Naive thymus-derived CD8-positive, alpha-beta T cell (primary cell): ENCODE measurements at places on chromosomes 6 and 20. TPM values are rescaled to one million over a fixed set of nuclear protein-coding genes. Genes with fewer than 3 reads are reported as not detected.

GRCh38 chr20:5046656-5047339, 45.5 kb upstream of the SLC23A2 start:
- no peak overlapping the region for H3K4me3 ChIP-seq
- no peak for DNase-seq
- H3K27ac ChIP-seq = no peak overlapping the region
- H3K36me3 ChIP-seq = no peaks in the 10 kb centered on the region
- H3K4me1 ChIP-seq = no peaks in the 10 kb centered on the region

The ENPP4 gene
- 11.4 TPM for total RNA-seq

The DEFB132 gene
- not detected for total RNA-seq

GRCh38 chr20:50921803-50922501, 9.3 kb downstream of the ADNP start:
- H3K4me1 ChIP-seq = peaks cover 28% of the 10 kb centered on the region
- peak overlapping the region; percentile 75 for H3K27ac ChIP-seq

The SLC32A1 gene
- total RNA-seq = not detected

DNA sequence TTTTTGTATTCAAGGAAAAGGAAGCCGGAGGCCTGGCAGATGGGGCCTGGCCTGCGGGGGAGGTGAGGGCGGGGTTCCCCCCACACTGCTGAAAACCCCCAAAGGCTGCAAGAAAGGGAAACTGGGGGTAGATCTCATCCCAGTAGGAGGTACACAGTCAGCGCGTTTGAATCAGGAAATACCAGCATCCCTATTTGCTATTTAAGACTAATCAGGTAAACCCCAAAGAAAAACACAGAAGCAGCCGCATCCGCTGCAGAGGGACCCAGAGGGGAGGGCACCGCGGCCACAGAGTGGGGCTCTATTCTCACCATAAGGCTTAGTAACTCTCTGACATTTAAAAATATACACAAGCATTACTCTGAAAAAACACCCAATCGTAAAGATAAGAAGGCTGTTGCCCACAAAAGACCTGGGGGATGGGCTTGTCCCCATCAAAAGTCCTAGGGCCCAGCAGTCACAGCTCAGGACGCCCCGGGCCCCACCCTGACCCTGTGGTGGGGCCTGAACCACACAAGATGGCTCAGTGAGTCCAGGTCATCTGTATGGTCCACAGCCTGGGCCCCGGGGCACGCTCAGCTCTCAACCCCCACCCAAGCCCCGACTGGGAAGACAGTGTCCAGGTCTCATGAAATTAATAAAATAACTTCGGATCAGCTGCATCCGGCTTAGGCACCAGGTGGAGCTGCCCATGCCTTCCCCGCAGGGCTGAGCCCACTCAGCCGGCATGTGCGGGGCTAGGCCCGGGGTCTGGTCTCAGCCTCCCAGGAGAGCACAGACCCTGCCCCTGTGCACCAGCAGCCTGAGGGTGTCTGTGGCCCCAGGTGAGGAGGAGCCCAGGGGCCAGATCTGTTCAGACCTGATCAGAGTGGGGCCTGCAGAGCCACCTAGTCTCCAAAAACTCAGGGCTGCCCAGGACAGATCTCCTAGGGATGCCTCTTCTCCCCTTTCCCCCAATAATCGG, 31.0 kb downstream of the KCNQ2 start:
- peak; percentile 51 for DNase-seq
- no peaks in the 10 kb centered on the region for H3K27me3 ChIP-seq
- no peaks in the 10 kb centered on the region for H3K36me3 ChIP-seq
- H3K4me3 ChIP-seq = peak overlapping the region; percentile 47
- H3K27ac ChIP-seq = peak overlapping the region; percentile 71

DNA sequence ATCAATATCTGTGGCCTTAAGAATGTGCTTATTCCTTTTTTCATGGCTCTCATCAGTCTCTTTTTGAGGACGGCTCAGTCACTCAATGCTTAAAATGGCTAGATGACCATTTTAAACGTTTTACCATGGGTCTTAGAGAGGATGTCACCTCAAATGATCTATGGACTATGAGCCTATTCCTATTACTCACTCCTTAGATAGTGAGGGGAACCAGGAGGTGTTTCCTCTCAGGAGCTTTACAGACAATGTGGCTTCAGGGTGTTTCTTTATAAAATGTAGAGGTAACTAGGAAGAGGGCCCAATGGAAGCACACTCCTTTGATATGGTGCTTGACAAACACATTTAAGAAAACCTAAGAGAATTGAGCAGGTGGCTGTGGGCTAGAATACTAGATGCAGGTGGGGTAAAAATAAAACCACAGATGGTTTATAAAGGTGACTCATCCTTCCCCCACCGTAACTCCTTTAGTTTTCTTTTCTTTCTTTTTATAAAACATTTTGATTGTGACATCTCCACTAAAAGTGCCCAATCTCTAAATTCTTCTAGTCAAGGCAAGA, 1.5 kb upstream of the TMEM200A start:
- no peak for DNase-seq
- H3K27ac ChIP-seq = no peak overlapping the region
- H3K36me3 ChIP-seq = no peaks in the 10 kb centered on the region
- peaks cover 14% of the 10 kb centered on the region for H3K27me3 ChIP-seq

DNA sequence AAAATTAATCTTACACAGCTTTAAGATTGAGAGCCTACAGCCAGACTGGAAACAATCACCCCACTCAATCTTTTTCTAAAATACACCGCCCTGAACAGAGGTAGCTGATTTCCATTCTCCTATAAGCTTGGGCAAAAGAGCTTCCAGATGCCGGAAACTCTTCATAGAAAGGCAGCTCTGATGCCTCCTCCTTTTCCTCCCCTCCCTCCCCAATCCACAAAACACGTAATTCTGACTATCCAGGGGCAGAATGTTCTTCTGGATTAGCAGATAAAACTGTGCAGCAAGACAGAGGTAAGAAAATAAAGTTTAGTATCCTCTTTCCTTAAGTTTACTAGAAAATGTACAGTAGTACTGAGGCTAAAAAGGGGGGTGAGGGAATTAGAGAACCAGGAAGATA, 15.8 kb downstream of the ADNP start:
- no peak for DNase-seq
- no peaks in the 10 kb centered on the region for H3K36me3 ChIP-seq
- peak overlapping the region; percentile 62 for H3K27ac ChIP-seq
- no peaks in the 10 kb centered on the region for H3K27me3 ChIP-seq
- H3K4me3 ChIP-seq = peak overlapping the region; percentile 11

The TNNC2 gene
- total RNA-seq = not detected

GRCh38 chr6:166461821-166462460, 79.2 kb upstream of the MPC1 start:
- H3K4me3 ChIP-seq = no peak overlapping the region
- no peaks in the 10 kb centered on the region for H3K4me1 ChIP-seq
- H3K27ac ChIP-seq = no peak overlapping the region
- no peaks in the 10 kb centered on the region for H3K27me3 ChIP-seq

DNA sequence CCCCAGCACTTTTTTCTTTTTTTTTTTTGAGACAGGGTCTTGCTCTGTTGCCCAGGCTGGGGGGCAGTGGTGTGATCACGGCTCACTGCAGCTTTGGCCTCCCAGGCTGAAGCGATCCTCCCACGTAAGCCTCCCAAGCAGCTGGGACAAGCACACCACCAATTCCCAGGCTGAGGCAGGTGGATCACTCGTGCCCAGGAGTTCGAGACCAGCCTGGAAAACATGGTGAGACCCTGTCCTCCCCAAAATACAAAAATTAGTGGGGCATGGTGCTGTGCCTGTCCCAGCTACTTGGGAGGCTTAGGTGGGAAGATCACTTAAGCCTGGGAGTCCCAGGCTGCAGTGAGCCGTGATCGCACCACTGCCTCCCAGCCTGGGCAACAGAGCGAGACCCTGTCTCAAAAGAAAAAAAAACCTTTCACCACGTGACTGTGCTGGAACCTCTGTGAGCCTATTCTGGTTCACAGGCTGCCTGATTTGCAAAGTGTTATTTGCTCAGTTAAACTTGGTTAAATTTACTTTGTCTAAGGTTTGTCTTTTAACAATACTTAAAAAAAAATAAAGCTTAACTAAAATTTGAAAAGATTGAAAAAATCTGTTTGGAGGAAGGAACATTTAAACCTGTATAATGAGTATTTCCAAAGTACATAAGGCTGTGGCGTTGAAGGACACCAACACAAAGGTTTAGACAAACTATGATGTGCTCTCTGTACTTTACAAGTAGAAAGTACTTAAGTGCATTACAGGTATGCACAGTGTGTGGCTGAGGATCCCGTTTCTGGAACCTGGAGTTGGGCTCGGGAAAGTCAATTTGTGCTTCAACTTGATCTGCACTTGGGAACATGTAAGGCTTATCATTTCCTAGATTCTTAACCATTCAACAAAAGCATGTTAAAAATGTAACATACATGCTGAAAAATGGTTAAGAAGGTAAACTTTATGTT, 55.0 kb downstream of the PPP1R3G start:
- H3K27me3 ChIP-seq = no peaks in the 10 kb centered on the region
- H3K36me3 ChIP-seq = no peaks in the 10 kb centered on the region
- DNase-seq = no peak
- H3K27ac ChIP-seq = no peak overlapping the region
- H3K4me3 ChIP-seq = no peak overlapping the region
- H3K4me1 ChIP-seq = peaks cover 24% of the 10 kb centered on the region

The REM1 gene
- not detected for total RNA-seq

- H3K36me3 ChIP-seq = no peaks in the 10 kb centered on the region
- no peaks in the 10 kb centered on the region for H3K27me3 ChIP-seq
- peak overlapping the region; percentile 5 for H3K4me3 ChIP-seq
- H3K27ac ChIP-seq = no peak overlapping the region
- peaks cover 16% of the 10 kb centered on the region for H3K4me1 ChIP-seq
Observed at GRCh38 chr20:19540392-19540791, 217.7 kb upstream of the RIN2 start.

GRCh38 chr6:10695086-10695657, 400 bp downstream of the PAK1IP1 start:
- peak overlapping the region; percentile 100 for H3K27ac ChIP-seq
- no peaks in the 10 kb centered on the region for H3K27me3 ChIP-seq
- peak overlapping the region; percentile 98 for H3K4me3 ChIP-seq
- no peaks in the 10 kb centered on the region for H3K36me3 ChIP-seq
- no peak for DNase-seq
- H3K4me1 ChIP-seq = peaks cover 52% of the 10 kb centered on the region

GRCh38 chr6:139355777-139356445, 18.5 kb downstream of the CITED2 start:
- H3K27me3 ChIP-seq = no peaks in the 10 kb centered on the region
- no peak overlapping the region for H3K27ac ChIP-seq
- peaks cover 3% of the 10 kb centered on the region for H3K4me1 ChIP-seq
- H3K36me3 ChIP-seq = no peaks in the 10 kb centered on the region
- DNase-seq = no peak
- H3K4me3 ChIP-seq = no peak overlapping the region

DNA sequence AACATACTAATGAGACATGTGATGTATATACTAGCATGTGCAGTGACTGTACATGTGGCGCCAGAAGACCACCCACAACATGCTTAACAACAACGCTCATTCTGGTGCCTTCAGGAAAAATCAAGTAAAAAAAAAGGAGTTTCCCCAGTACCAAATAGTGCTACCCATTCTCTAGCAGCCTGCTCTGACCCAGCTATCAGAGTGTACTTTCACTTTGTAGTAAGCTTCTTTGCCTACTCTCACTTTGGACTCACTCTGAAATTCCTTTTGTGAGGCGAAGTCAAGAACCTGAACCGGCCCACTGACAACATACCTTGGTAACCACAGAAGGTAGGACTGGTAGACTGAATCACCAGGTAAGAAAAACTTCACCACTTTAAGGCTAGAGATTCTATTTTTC, 1100.0 kb downstream of the GRIK2 start:
- no peak overlapping the region for H3K27ac ChIP-seq
- H3K4me1 ChIP-seq = no peaks in the 10 kb centered on the region
- no peaks in the 10 kb centered on the region for H3K36me3 ChIP-seq

The SLC17A9 gene
- total RNA-seq = 11.3 TPM
